Naive thymus-derived CD8-positive, alpha-beta T cell (primary cell): ENCODE measurements at places on chromosomes 3 and 15. TPM values are rescaled to one million over a fixed set of nuclear protein-coding genes. Genes with fewer than 3 reads are reported as not detected.

- DNase-seq: no peak
Measured at GRCh38 chr3:43106293-43106628, 382 bp upstream of the POMGNT2 start.

GRCh38 chr3:85781806-85782205 is 823.0 kb downstream of the CADM2 start:
- DNase-seq: no peak

DNA sequence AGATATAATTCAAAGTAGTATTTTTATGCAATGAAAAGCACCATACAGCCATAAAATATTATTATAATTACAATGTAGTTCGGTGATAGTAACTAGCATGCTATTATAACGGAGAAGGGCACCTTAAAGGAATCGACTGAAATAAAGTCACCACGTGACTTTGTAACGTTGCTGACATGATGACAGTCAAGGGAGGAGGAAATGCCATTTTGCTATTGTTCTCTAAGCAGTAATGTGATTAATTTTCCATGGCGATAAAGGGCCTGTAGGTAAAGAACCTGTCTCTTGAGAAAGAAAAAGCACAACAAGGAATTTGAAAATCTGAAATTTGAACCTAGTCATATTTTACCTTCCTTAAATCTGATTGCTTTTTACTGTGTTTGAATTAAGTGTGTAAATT is 526.2 kb downstream of the ROBO2 start:
- no peak for DNase-seq

- peak; percentile 61 for DNase-seq
Measured at GRCh38 chr3:9951962-9952805, at the start of gene PRRT3. Gene PRRT3 (minus strand): TSS chr3:9952408. CDS start chr3:9950115, 2,293 bp downstream.

- DNase-seq: no peak
Measured at GRCh38 chr3:156688632-156689452, 14.5 kb downstream of the TIPARP start.

DNA sequence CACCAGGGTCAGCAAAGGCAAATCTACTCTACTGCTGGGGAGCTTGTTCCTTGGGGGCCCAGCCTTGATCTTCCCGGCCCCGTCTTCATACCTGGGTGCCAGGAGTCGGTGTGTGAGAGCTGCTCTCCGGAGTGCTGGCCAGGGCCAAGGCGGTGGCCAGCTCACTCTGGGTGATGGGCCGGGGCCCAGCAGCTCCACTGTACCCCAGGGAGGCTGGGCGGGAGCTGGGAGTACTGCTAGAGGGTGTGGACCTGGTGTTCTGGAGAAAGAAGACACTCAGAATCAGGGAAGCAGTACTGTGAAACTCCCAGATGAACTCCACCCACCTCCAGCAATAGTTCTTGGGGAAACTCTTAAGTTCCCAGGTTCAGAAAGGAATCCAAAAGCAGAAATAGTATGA is 11.9 kb downstream of the UBL7 start:
- no peak for DNase-seq

- no peak for DNase-seq
Measured at GRCh38 chr3:52480768-52481715, 14.1 kb upstream of the STAB1 start.

- no peak for DNase-seq
Measured at GRCh38 chr3:153079386-153079785, 82.6 kb upstream of the RAP2B start.

DNA sequence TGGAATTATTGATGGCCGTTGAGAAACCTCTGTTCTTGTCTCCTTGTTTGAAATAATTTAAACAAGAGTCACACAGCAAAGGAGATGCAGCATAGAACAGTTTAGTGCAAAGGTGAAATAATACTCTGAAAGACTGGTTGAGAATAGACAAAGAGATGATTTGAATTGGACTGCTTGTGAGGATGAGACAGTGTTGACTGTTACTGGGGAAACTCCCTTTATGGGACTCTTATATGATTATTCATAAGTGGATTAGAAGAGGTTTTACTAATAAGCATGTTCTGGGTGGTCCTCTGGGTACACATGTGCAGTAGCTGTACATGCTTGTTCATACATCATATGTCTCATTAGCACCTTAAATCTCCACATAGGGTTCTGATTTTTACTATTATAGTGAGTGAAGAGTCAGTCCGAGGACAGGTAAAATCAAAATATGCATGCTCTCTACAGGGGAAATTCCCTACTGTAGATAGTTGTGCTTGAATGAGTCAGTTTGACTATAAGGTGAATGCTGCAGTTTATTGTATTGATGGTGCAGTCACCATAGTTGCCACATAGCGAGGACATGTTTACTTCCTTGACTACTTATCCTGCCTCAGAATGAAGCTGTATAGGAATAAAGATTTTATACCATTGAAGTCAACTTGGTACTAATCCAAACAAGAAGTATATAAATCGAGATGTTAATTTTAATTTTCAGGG is 498.7 kb downstream of the CNTN6 start:
- no peak for DNase-seq

GRCh38 chr15:101024706-101025500 is 105.7 kb downstream of the LRRK1 start:
- peak; percentile 7 for DNase-seq

DNA sequence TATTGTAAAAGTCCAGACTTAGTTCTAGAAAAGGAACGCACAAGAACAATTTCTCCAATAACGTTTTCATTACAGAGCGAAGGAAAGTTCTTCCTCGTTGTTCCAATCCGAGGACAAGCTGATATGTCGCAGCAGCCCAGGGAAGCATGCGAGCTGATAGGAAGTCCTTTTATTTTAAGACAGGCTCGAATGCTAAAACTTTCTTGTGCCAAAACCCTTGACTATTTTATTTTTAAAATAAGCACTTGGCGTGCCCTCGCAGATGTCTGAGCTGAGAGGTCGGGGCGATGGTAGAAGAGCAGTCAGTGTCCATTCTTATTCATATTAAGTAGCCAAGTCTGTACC is 433 bp upstream of the MITF start:
- DNase-seq: no peak

DNA sequence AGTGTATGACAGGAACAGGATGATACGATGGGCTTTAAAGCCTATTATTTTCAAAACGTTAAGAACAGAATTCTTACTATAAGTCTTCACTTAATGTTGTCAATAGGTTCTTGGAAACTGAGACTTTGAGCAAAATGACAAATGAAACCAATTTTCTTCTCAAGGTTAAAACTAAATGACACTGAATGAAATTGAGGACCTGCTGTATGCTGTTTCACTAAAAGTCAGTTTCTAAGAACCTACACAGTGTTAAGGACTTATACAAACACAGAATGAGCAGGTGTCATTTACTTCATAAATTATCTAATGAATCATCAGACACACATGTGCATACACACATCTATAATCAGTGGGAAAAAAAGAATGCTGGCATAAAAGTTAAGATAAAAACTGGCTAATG is 106.9 kb downstream of the RFTN1 start:
- DNase-seq: no peak

DNA sequence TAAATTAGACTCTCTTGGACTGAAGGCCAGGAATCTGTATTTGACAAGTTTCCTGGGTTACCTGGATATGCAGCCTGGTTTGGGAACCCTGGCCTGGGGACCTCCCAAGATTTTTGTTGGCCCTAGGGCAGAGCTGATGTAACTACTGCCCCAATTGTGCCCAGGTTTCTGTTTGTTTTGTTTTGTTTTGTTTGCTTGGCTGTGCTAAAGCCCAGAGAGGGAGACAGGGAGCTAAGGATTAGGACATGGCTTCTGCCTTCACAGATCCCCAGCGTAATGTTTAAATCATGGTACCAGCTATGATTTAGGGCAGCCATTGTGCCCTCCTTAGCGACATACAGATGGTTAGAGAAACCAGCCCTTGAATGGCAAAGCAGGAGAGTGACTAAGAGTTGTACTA is 47.6 kb downstream of the ABHD5 start:
- no peak for DNase-seq

- no peak for DNase-seq
Measured at GRCh38 chr15:53591041-53591440, 168.4 kb downstream of the WDR72 start.

GRCh38 chr3:68631850-68632545 is 300.3 kb downstream of the TAFA4 start:
- no peak for DNase-seq

GRCh38 chr3:127254730-127255129 is 33.1 kb downstream of the PRR20G start:
- DNase-seq: no peak

GRCh38 chr3:69191516-69191915 is 69.1 kb upstream of the LMOD3 start:
- DNase-seq: no peak

DNA sequence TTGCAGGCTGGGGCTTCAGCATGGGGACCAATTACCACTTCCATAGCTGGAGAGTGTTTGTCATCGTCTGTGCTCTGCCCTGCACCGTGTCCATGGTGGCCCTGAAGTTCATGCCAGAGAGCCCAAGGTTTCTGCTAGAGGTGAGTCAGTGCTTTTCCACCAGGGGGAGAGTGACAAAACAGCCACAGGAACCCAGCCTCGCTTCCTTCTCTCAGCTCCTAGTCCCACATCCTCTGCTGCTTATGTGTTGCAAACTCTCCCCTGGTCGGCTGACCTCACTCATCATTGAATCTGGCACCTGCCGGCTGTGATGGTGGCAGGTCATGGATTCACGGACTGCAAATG is 158.3 kb downstream of the SV2B start:
- DNase-seq: no peak

GRCh38 chr3:82081351-82081750 is 319.9 kb upstream of the GBE1 start:
- no peak for DNase-seq

DNA sequence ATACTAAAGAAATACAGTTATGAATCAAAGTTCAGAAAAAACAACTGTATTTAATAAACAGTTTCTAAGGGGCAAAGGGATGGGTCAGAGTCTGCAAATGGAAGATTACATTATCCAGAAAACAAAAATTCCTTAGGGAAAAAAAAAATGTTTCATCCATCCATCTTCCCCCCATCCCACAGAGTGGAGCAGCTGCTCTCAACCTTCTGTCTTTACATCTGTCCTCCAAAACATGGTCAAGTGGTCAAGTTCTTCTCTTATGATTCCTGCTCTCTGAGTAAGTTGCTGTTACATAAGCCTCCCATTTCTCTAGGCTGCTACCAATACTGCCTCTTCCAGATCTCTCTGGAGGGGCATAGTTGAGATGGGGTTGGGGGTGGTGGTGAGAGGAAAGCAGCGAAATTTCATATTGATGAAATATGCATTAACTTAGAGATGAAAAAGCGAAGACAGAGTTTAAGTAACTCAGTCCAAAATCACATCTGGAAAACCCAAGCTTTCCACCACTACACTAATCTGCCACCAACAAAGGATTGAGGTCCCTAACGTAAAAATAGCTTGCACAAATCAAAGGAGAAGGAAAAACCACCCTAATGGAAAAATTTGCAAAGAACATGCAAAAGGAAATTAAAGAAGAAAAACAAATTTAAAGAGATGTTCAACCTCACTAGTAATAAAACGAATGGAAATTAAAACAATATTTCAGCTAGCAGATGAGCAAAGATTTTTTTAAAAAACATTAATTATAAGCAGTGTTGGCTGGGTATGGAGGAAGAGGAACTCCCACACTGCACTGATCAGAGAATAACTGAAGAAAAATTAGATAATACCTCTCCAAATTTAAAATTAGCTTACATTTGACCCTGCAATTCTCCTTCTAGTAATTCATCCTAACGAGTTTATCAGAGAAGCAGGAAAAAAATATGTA is 109.5 kb downstream of the ST8SIA2 start:
- DNase-seq: no peak

GRCh38 chr3:122268257-122269024 is 56.6 kb upstream of the CSTA start:
- DNase-seq: no peak

GRCh38 chr3:120640231-120640630 is 41.8 kb downstream of the HGD start:
- no peak for DNase-seq

DNA sequence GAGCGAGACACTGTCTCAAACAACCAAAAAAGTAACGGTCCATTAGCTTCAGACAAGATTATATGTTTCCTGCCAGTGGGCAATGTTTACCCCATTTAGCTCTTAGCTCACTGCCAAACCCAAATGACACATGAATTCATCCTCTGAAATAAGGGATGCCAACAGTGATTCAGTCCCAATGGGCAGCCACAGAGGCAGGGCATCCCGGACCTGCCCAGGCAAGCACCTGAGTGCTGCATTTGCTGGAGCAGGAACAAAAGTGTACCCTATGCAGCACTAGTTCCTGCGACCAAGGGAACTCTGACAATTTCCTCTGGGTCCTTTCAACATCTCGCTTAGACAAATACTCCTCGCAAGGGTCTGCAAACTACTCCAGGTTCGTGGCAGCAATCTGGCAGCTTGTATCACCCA is 8.0 kb downstream of the IP6K2 start:
- no peak for DNase-seq

DNA sequence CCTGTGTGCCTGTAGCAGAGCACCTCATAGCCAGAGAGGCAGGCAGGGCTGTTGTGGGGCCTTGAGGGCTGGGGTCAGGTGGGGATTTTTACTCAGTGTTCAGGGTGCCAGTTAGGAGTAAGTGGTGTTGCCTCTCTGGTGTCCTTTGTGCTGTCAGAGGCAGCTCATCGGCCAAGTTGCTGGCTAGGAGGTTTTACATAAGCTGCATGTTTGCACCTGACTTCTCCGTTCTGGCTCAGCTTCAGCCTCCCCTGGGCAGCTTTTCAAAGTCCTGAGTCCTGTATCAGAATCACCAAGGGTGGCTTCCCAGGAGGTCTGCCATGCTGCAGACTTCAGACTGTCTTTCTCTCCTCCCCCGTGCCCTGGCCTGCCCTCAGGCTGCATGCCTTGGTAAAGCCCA is 242.6 kb upstream of the TPM1 start:
- no peak for DNase-seq

The NANOGP8 gene
- total RNA-seq: not detected

The UBP1 gene
- 98.9 TPM for total RNA-seq

The HHLA2 gene
- 0.75 TPM for total RNA-seq

The TMEM207 gene
- not detected for total RNA-seq

The C2CD4B gene
- total RNA-seq: not detected

The GOLGA8K gene
- 0.49 TPM for total RNA-seq

The TM4SF1 gene
- not detected for total RNA-seq

The MCTP2 gene
- 12.2 TPM for total RNA-seq

The FEZF2 gene
- total RNA-seq: not detected

The COX17 gene
- total RNA-seq: 28.8 TPM

The LRRIQ4 gene
- total RNA-seq: 0.19 TPM
